ENCODE measurements at places on chromosomes 13 and 19.

- DNase-seq, result no peak
These were observed 62.4 kb upstream of the XPO4 start for GRCh38 chr13:20964904-20965303.

GRCh38 chr13:71018995-71019394, 848.0 kb downstream of the DACH1 start:
- DNase-seq, result no peak

- peak; percentile 86 for DNase-seq
These were observed 45.4 kb upstream of the CALM3 start for GRCh38 chr19:46555628-46556280.

GRCh38 chr19:18769989-18770528, 21.0 kb downstream of the COMP start:
- no peak for DNase-seq

- no peak for DNase-seq
These were observed 720 bp downstream of the ADAT3 start for GRCh38 chr19:1905863-1906375.

DNA sequence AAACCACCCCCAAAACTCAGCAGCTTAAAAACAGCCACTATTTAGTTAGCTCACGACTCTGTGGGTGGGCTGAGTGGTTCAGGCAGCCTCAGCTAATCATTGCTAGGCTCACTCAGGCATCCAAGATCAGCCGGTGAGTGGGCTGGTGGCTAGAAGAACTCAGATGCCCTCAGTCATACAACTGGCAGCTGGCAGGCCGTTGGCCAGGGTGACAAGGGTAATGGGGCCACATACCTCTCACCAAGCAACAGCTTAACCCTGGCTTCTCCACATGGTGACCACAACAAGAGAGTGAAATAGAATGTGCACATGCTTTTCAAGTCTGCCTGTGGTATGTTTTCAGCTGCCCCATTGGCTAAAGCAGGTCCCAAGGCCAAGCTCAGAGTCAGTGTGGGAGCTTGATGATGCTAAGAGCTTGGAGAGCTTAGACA, 435.4 kb upstream of the TSHZ3 start:
- no peak for DNase-seq

GRCh38 chr19:17348700-17349099, 11.3 kb downstream of the GTPBP3 start:
- no peak for DNase-seq

- DNase-seq, result no peak
These were observed 90.7 kb downstream of the ATP8A2 start for GRCh38 chr13:25462301-25463125.

GRCh38 chr13:31154939-31155338, 6.8 kb downstream of the HSPH1 start:
- DNase-seq, result no peak

GRCh38 chr13:108212886-108213285, 2.5 kb downstream of the LIG4 start:
- DNase-seq, result no peak

DNA sequence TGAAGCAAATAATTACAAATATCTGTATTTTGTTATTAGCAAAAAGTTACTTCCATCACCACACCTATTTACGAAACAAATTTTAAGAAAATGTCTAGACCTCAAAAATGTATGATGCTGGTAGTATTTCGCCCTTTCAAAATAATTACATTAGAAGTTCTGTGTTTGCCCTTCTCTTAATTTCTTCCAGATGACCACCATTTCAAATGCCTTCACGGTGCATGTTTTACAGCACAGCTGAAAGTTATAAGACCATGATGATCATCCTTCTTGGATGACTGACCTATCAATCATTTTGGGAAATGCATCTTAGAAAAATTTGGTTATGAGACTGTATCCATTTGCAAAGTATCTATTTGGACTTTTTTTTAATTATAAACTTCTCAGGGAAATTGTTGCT, 390.8 kb downstream of the SLITRK6 start:
- no peak for DNase-seq

GRCh38 chr13:46633416-46633815, 80.4 kb downstream of the LRCH1 start:
- DNase-seq, result no peak

DNA sequence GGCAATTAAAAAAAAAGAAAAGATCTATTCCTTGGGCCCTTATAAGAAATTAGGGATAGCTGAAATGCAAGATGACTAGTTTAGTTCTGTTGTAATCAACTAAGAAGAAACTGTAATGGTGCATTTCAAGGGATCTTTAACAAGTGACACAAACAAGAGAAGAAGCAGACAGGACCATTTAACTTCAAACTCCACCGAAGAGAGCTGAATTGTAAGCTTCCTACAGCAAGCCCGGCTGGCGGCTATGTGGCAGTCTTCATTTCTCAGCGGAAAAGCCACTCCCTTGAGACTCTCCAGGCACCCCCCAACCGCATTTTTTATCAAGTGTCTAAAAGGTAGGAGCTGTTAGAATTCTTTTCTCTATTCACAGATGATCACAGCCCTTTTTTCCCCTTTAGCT, 305.2 kb upstream of the ZNF507 start:
- no peak for DNase-seq

DNA sequence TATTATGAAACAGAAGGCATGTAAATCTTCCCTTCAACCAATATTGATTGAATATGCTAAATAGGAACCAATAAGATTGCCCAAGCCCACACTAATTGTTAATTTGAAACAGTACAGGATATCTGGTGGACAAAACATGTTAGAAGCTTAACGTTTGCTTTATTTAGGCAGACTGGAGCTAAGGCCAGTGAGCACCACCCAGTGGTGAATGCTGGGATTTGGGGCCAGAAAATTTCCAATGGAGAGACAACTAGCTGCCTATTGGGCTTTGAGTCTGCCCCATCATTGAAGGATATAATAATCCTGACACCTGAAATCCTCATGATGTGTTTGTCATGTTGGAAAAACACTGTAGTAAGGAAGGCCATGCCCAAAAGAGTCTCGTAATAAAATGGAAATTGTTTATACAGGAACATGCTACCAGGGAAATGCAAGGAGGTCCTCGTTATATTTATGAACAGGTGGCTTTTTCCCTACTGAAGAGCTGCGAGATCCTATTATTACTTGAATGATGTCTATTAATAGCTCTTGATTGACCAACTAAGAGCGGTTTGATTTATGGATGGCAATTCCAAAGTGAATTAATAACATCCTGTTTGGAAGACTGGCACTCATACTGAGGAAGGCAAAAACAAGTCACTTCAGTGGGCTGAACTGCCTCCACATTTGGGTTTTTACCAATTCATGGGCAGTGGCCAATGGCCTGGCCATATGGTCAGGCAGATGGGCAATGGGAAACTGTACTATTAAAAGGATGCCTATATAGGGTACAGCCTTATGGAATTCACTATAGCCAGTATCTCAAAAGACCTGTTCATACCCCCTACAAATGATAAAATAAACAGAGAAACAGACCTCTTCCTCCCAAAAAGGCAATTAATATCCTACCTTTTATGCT, 8.7 kb downstream of the SIGLECL1 start:
- DNase-seq, result peak; percentile 64

GRCh38 chr19:11560404-11561051, 1.5 kb upstream of the ELOF1 start:
- peak; percentile 83 for DNase-seq

- DNase-seq, result no peak
These were observed 3.8 kb upstream of the SLC25A42 start for GRCh38 chr19:19059837-19060611.

DNA sequence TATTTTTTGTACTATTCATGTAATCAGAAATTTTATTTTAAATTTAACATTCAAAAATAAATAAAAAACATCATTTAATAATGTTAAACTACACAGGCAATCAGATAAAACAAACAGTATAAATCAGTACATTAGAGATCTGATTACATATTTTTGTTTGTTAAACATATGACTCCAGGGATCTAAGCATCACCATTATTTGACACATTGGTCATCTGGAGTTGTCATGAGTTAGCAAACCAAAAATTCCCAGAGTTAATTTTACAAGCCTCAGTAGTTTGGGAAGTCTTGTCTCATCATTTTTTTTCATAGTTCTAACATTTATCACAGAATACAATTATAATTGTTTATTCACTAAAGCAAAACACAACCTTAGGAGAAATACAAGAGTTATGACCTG, 770.8 kb upstream of the SLITRK6 start:
- no peak for DNase-seq

- DNase-seq, result no peak
These were observed 16.3 kb downstream of the IL17D start for GRCh38 chr13:20719783-20720182.

DNA sequence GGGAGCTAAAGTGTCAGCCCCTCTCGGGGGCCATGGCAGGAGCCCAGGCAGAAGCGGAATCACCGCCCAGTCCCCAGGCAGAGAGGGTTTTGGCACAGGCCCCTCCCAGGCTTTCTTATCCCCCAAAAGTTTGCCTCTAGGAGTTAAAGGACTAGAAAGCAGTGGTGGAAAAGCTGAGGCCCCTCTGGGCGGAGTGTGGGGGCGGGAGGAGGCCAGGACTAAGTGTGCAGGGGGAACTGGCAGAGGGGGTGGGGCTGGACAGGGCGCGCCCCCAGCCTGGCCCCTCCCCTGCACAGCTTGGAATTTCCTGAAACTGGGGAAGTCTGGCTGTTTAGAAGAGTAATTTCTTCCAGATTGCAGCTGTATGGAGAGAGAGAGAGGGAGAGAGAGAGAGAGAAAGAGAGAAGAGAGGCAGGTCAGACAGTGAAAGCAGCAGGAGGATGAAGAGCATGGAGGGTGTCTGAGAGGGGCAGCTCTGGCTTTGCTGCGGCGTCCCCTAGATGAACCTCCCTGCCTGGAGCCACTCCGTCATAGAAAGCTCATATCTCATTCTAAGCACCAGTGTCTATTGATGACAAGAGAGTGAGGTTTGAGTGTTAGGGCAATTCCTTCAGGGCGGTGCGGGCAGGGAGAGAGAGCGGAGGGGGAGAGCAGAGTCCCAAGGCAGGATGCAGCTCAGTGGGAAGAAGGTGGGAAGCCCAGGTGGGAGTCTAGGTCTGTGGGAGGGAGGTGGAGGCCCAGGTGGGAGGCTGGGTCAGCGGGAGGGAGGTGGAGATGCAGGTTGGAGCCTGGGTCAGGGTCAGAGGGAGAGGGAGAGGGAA, at the start of gene CDC42EP5:
CDC42EP5 (minus strand) TSS at position 226 of the 821 bp plus-strand sequence. CDS start 7,749 bp downstream, outside the sequence.
- DNase-seq, result peak; percentile 79

DNA sequence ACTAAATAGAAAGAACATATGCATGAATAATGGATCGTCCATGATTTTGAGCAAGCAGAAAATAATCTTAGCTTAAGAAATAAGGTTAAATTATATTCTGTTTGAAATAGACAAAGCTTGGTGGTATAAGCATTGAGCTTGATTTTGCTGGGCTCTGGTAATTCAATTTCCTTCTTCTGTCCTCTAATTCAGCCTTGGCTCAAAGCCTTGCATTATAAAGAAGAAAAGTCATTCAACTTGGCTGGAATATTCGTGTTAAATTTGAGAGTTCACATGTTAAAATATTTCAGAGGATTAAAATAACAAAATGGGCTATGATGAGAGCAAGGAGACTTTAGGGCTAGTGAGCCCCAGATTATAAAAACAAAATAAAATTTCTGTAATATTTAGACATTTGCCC, 415.4 kb upstream of the PCDH20 start:
- no peak for DNase-seq

GRCh38 chr19:28602675-28603298, 610.2 kb downstream of the UQCRFS1 start:
- DNase-seq, result no peak

GRCh38 chr13:35882722-35883497, 248.3 kb downstream of the DCLK1 start:
- no peak for DNase-seq

DNA sequence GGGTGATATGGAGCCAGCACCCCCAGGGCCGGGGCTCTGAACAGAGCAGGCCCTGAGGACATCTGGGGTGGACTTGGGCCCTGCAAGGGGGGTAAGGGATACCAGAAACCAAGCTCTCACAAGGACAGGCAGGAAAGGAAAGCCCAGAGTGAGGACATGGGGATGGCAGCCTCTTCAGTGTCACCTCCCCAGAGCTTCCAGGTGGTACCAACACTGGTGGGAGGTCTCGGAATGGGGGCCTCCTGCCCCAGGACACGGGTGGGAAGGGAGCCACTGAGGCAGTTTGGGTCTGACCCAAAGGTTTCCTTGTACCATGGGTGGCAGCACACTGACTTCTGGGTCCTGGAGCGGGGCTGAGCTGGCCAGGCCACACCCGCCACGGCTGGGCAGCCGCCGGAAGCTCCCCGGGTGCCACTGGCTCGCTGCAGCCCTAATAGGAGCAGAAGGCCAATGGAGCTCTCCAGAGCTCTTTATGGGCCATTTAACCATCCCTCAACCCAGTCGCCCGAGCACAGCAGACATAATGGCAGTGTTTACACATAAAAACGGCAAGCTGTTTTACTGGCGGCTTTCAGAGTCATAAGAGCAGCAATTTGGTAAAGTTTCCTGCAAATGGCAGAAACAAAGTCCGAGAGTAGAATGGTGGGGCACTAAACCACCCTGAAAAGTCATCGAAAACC, 59.3 kb downstream of the PEPD start:
- no peak for DNase-seq

- DNase-seq, result no peak
These were observed 4.1 kb downstream of the SOX21 start for GRCh38 chr13:94708031-94708859.

GRCh38 chr19:14337510-14337909, 43.7 kb upstream of the ADGRE5 start:
- DNase-seq, result peak; percentile 54

DNA sequence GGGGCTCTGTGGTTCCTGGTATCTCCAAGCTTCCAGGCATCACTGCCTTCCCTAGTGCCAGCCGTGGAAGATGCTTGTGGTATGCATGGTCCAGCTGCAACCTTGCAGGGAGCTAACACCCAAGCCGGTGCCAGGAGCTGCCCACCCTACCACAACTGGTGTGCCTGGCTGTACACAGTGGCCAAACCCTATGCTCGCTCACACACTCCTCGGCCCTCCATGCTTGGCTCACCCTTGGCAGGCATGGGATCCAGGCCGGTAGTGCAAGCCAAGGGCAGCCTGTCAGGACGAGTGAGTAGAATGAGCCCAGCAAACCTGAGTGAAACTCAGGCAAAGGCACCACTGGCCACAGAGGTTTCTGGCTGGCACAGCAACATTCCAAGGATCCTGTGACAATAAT, 1676.0 kb downstream of the SLITRK1 start:
- DNase-seq, result no peak

DNA sequence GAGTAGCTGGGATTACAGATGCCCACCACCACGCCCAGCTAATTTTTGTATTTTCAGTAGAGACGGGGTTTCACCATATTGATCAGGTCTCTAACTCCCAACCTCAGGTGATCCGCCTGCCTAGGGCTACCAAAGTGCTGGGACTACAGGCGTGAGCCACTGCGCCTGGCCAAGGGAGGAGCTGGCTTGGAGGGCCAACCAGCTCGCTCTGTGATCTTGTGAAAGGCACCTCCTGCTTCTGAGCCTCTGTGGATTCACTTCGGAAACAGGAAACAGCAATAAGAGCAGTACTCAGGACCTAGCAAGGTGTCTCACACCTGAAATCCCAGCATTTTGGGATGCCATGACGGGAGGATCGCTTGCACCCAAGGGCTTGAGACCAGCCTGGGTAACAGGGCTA, 2.0 kb upstream of the ELL start:
- DNase-seq, result no peak

GRCh38 chr19:32910874-32911273, 41.3 kb upstream of the SLC7A9 start:
- no peak for DNase-seq

- DNase-seq, result no peak
These were observed 12.7 kb downstream of the ADAT3 start for GRCh38 chr19:1917926-1918325.

Measured in inflammatory macrophage treated with lipopolysaccharide for 4 hours (primary cell).